ENCODE measurements at places on chromosomes 13 and 19.
A peak's percentile ranks its signal among the peaks of the same experiment; 100 is the strongest.

- DNase-seq: no peak
These were observed 615 bp upstream of the PSMC4 start for GRCh38 chr19:39970425-39970674.

DNA sequence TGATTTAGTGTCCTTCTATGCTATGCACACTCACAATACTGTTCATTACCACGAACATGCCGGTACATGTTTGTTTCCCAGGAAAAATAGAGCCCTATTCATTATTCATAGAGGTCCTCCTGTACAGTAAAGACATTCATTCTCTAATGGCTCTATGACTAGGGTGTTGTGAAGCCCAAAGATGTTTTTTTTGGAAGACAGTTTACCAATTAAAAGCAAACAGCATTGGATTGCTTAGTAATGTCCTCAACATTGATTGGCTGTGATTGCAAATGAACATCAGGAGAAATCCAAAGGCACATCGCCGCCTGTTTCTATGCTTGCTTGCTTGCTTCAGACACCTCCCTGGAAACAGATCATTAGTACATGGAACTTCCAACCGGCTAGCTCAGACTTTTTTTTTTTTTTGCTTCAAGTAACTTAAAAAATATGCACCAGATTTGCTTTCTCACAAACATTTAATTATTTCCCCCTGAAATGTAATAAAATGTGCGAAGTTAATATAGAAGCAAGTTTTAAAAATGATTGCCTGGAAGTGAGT, 8.8 kb upstream of the GPC6 start:
- DNase-seq: no peak

GRCh38 chr19:35991731-35992450, 3.1 kb upstream of the SDHAF1 start:
- no peak for DNase-seq

DNA sequence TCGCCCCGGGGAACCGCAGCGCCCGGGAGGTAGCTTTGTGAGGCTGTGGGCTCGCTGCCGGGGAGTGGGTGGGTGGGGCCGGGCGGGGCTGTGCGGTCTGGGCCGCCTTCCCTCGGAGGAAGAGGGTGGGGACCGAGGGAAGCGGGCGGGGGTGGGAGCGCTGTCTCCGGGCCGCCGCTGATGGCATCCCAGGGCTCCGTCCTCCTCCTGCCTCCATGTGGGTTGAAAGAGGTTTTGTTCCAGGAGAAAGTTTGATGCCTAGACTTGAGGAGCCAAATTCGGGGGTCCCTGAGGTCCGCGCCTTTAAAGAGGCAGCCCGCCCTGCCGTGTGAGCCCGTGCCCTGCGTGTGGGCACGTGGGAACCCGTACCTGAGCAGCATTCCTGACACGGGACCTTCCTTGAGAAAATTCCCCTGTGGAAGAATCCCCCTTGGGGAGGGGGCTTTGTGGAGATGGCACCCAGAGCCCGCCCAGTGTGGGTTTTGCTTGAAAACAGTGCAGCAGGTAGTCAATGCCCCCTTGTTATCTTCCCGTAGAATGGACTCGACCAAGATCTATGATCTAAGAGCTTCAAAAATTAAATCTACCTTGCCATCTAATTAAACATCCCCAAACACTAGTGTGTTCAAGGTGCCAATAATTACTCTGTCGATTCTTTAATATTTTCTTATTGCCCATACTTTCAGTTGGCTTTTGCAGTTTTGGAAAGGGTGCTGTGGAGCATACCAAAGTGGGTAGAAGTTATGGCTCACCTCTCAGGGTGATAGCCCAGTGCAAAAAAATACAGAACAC, 107.8 kb downstream of the RXFP2 start:
- peak; percentile 10 for DNase-seq

GRCh38 chr13:39250440-39250839, 212.2 kb downstream of the NHLRC3 start:
- no peak for DNase-seq

GRCh38 chr13:48976576-48977285, 1.0 kb downstream of the FNDC3A start:
- peak; percentile 86 for DNase-seq

DNA sequence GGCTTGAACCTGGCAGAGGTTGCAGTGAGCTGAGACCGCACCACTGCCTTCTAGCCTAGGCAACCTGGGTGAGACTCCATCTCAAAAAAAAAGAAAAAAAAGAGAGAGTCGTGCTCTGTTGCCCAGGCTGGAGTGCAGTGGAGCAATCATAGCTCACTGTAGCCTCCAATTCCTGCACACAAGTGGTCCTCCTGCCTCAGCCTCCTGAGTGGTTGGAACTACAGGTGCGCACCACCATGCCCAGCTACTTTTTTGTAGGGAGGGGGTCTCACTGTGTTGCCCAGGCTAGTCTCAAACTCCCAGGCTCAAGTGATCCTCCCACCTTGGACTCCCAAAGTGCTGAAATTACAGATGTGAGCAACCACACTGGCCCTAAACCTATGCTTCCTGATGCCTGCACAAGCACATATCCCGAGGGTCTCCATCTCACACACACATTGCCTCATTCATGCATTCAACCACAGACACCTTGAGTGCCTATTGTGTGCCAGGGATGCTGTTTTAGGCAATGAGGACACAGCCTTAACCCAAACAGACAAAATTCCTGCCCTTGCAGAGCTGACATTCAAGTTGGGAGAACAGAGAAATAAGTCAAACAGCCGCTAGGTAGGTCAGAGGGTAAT, 2.2 kb downstream of the ANGPTL6 start:
- no peak for DNase-seq

- no peak for DNase-seq
These were observed 22.6 kb upstream of the CDC16 start for GRCh38 chr13:114212158-114212495.

- no peak for DNase-seq
These were observed 107.2 kb downstream of the UQCRFS1 start for GRCh38 chr19:29105629-29106292.

- no peak for DNase-seq
These were observed 15.5 kb upstream of the ISYNA1 start for GRCh38 chr19:18453269-18454024.

- DNase-seq: no peak
These were observed 92.0 kb downstream of the DGKH start for GRCh38 chr13:42140494-42140893.

- peak; percentile 92 for DNase-seq
These were observed 16.1 kb downstream of the ZSWIM9 start for GRCh38 chr19:48186541-48186991.

- DNase-seq: no peak
These were observed 109.9 kb downstream of the KLF12 start for GRCh38 chr13:74024314-74024713.

- DNase-seq: no peak
These were observed 10.7 kb downstream of the SYMPK start for GRCh38 chr19:45852145-45852750.

- no peak for DNase-seq
These were observed 66.1 kb downstream of the LHFPL6 start for GRCh38 chr13:39536906-39537305.

DNA sequence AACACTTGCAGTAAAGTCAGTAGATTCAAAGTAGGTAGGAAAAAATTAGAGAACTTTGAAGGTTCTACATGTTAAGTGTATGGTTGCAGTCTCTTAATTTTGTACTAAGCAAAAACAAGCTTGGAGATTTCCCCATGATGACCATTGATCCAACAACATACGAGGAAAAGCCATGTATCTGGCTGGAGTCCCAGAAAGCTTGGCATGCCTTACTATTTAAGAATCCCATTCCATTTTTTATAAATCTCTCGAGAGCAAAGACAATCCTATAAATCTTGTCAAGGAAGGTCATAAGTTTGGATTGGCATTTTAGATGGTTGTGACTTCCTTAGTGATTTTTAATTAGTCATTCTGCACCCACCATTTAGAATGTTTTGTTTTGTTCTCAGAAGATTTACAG, 495.9 kb downstream of the GPC5 start:
- DNase-seq: no peak

GRCh38 chr19:47541518-47541917, 26.7 kb upstream of the NAPA start:
- DNase-seq: no peak

All from NAMALWA (cell line).